Stimulated activated CD4-positive, alpha-beta T cell treated with anti-CD3 and anti-CD28 coated beads, Interleukin-12 subunit alpha, Interleukin-12 subunit beta, amount 100 ng/mL, for 4 hours (primary cell): ENCODE measurements at places on chromosomes 7 and 10.

GRCh38 chr7:31497516-31497915 lies 16.4 kb upstream of the ITPRID1 start:
- no peak for DNase-seq

DNA sequence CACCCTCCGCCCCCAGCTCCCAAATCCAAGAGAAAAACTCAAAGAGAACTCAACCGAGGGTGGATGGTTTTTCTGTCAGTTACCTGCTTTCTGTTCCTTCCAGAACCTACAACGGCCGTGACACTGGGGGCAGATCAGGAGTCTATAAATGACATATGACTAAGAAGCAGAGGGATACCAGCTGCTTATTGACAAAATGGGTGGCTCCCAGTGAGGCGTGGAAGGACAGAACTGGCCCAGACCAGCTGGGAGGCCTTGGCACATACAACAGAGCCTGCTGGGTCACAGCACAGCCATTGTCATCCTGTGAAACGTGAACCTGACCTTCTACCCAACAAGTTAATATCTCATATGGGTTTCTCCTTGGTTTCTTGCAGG lies 84.3 kb upstream of the ADRB1 start:
- no peak for DNase-seq

DNA sequence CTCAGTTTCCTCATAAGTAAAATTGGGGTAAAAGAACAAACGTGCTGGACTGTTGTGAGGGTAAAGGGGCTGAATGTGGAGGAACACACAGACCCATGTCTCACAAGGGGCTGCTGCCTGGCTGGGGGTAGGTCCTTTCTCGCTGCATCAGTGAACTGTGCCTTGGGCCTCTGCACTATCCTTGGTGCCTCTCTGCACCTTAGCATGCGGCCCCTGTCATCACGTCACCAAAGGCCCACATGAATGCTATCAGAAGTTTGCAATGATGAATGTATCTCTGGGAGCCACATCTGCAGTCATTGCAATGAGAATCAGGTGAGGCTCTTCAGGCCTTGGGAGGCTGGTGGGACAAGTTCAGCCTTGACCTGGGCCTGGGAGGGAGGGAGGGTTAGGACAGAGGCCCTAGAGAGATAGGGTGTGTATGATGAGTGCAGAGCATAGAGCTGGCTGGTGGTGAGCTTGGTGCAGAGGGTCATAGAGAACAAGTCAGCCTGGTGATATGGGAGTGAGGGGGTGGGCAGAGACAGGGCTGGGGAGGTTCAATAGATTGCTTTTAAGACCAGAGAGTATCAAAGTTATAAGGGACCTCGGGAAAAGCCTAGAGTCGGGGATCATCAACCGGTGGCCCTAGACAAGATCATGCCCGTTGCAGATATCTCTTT lies 308.4 kb downstream of the RPS24 start:
- no peak for DNase-seq

- DNase-seq: no peak
Measured at GRCh38 chr7:113292105-113292504, 173.8 kb upstream of the SMIM30 start.

DNA sequence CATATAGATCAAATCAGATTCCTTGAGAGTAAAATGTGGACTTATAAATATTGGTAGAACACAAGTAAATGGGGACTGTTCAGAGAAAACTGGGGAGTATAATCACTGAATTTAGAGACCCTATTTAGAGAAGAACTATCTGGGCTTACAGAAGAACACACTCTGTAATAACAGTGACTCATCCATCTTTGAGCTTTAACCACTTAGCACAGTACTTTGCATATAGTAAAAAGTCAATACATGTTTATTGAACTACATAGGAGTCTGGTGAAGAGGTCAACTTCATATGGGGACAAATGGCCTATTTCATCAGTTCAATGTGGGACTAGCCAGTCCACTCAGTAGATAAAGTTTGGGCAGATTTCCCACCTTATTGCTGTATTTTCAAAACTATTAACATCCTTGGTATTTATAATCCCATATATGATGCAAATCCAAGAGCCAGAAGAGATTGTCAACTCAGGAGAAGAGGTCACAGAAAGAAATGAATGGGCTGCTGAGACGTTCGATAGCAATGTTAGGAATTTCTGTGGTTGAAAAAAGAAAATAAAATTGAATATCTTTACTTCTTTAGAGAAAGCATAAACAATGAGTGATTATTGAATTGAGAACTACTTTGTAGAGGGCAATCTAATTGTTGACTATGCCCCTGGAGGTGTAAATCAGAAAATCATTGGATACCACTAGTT lies 119.3 kb upstream of the CACNA2D1 start:
- no peak for DNase-seq

- no peak for DNase-seq
Measured at GRCh38 chr10:22605168-22605567, 109.2 kb downstream of the PIP4K2A start.

- no peak for DNase-seq
Measured at GRCh38 chr7:105154084-105154483, 140.1 kb downstream of the KMT2E start.

GRCh38 chr7:101239191-101239950 lies 1.8 kb upstream of the CLDN15 start:
- no peak for DNase-seq

DNA sequence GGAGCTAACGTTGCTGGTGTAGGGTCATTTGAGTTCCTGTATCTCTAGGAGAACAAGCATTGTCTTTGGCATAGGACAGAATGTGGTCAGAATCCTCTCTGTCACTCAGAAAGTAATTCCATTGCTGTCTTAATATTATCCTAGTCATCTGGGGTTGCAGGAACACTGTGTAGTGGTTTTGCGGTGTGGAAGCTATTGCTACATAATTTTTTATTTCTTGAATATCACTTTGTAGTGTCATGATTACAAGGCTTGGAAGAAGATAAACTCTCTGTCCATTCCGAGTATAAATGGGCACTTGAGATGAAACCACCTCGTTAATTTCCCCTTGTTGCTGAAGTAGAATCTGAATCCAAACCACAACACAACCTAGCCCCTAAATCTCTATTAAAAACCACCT lies 919.2 kb downstream of the LRMDA start:
- no peak for DNase-seq

- DNase-seq: no peak
Measured at GRCh38 chr10:92385831-92386230, 94.9 kb downstream of the MARCHF5 start.

- no peak for DNase-seq
Measured at GRCh38 chr10:78549140-78549935, 515.7 kb downstream of the RPS24 start.

DNA sequence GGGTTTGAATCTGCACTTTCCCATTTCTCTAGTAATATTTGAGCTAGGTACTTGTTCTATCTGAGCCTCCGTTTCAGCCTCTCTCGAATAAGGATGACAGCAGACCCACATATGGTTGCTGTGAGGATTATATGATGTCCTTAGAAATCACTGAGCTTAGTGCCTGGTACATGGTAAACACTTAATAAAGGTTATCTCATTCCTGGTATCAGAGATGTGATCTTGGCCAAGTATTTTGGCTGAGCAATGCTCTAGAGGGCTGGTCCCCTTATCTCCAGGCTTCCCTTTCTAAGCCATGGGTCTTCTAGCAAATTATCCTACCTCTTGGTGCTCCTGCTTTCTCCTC lies 407 bp upstream of the MKRN1 start:
- no peak for DNase-seq

DNA sequence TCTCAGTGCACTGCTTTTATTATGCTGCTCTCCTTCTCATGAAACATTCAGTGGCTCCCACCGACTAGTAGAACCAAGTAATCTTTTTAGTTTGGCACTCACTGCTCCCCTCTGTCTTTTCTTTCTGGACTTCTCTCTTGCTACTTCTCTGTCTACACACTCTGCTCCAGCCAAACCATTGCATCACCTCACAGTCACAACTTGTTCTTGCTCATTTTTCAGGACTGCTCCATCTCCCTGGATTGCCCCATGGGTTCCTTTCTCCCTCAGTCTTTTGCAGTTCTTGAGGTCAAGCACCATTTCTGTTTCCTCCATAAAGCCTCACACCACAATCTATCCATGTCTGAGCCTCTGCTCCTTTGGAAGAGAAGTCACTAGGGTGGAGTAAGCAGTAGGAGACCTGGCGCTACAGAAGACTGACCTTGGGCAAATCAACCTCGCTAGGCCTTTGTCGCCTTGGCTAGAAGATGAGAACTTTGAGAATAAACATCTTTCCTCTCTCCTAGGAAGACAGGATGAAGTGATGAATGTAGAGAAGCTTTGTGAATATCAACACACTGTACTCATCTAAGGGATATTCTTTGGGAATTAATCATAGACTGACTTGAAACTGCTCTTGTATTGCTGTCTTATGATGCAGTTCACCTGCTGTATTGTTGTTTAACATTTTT lies 186.2 kb downstream of the LRMDA start:
- DNase-seq: no peak

DNA sequence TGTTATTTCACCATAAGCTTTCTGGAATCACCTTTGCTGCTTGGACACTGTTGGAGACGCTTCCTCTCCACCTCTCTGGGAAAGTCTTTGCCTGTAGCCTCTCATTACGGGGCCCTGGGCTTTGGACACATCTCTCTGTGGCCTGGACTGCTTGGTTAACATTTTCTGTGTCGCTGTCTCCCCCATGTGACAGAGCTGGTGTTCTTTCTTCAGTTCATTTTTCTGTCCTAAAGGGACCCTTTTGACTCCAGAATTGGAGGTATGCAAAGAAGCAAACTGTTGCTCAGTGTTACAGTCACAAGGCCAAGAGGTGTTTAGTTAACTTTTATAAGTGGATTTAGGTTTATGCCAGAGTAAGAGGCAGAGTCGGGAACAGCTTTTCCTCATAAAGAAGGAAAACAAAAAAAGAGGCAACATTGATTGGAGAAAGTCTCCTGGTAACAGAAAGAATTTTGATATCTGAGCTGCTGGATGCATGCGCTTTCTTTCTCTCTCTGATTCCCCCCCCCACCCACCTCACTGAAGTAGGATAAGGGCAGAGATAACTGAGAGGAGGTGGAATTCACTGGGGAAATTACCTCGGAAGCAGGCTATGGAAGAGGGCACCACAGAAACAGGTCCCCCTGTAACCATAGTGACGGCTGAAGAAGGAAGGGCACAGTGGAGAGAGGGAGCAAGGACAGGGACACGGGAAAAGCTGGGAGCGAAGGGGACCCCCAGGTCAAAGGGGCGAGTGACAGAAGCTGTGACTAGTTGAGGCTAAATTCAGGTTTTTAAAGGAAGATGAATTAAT lies 57.8 kb downstream of the LGI1 start:
- DNase-seq: no peak

- DNase-seq: no peak
Measured at GRCh38 chr7:8434290-8435002, 1.0 kb downstream of the NXPH1 start.

DNA sequence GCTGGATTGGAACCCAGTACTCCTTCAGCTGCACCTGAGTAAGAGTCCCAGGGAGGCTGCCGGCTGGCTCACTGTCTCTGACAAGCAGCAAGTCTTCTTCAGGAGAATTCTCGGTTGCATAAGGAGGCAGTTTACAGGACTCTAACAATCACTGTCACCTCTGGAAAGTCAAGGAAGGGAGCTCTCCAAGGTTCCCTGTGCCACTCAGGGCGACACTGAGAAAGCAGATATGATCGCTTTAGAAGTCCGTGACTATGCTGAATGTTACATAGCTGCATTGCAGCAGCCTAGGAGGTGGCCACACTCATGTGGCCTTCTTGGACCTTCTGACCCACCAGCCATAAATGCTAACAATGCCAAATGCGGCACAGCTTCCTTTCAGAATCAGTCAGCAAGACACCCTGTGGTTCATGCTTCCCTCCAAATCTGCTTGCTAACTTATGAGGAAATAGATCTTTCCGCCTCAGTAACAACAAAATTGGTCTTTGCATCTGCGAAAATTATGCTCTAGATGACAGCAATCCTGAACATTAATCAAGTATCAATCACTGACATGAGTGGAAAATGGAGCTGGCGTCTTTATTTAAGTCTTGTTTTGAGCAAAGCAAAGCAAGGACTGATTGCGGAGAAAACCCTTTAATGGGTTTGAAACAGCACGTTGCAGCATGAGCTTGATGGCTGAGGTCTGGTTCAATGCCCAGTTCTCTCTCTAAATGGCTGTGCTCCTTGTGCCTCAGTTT lies 132.9 kb downstream of the ATXN7L1 start:
- no peak for DNase-seq

DNA sequence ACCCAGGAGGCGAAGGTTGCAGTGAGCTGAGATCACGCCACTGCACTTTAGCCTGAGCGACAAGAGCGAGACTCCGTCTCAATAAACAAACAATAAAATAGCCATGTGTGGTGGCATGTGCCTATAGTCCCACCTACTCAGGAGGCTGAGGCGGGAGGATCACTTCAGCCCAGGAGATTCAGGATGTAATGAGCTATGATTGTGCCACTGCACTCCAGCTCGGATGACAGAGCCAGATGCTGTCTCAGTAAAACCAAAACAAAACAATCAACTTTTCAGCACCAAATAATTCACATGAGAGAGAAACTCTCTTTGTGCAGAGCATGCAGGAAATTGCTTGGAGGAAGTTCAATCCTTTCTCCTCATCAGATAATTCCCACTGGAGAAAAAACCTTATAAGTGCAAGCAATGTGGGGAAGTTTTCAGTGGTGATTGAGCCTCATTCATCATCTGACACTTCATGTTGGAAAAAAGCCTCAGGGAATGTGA lies 13.4 kb upstream of the FIS1 start:
- DNase-seq: no peak

DNA sequence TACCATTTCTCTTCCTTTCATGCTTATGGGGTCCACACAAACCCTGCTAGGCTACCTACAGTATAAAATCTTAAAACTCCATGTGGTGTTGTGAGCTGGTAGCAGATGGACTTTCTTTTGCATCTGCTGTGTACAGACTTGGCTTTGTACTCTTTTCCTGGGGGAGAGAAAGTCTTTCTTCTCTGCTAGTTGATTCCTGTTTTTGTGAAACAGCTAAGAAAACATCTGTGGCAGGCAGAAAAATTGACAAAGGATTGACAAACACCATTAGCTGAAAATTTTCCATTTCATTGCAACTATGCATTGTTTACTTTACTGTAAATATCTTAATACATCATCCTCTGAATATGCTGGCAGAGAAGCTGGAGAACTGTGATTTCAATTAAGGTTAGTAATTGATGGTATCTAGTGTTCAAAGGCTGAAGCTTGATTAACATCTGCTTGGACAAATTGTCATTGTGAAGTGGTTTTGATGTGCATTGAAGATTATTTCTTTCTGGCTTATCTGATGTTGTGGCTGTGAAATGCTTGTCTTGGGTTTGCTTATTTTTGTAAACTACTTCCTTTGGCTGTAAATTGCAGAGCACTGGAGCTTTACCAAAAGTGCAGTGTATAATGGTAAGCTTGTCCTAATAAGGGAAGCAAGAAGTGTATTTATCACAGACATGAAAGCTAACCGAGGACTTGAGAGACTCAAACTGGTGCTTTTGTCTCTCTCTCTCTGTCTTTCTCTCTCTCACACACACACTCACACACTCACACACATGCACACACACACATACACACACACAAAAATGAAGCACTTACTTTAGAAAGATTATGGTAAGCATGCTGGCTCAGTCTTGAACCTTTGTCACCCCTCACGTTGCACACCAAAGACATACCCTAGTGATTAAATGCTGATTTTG lies at the start of gene FOXP2:
FOXP2 (plus strand) TSS at position 660 of the 908 bp plus-strand sequence. CDS start 11,697 bp downstream, outside the sequence.
- no peak for DNase-seq

DNA sequence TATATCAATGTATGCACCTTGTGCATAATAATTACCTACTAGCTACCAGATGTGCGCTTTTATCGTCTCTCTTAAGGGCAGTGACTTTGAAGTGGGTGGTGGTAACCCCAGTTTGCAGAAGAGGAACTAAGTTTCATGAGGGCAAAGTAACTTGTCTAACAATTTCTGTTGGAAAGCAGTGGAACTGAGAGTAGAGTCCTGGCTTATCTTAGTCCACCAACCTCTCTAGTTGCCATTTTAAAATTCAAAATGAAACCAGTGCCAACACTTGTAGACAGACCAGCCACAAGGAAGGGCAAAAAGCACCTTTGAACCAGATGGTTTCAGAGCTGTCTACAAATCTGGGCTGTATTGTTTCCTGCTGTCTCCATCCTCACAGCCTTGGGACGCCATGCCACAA lies 32.0 kb upstream of the RBM20 start:
- no peak for DNase-seq
